ENCODE measurements at places on chromosomes 4 and X.

DNA sequence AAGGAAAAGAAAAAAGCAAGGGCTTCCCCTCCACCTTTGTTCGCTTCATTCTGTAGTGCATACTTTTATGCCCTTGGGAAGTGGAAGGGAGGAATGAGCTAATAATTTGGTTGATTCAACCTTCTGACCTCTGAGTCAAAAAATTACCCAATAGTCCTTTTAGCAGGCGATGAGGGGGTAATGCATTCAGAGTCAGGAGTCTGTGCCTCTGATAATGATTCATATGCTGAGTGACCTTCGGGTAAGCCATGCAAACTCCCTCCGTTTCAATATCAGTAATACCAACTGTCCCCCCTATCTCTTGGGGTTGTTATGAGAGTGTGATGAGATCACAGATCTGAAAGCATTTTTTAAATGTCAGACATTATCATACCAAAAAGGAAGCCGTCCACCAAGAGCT, 41.6 kb upstream of the ACSL4 start:
- no peak for DNase-seq

GRCh38 chrX:83422836-83423235, 85.3 kb upstream of the POU3F4 start:
- no peak for DNase-seq

DNA sequence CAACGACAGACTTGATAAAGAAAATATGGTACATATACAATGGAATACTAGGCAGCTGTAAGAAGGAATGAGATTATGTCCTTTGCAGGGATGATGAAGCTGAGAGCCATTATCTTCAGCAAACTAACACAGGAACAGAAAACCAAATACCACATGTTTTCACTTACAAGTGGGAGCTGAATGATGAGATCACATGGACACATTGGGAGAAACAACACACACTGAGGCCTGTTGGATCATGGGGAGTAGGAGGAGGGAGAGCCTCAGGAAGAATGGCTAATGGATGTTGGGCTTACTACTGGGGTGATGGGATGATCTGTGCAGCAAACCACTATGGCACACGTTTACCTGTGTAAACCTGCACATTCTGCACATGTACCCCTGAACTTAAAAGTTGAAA, 209.7 kb downstream of the SPRY1 start:
- DNase-seq: no peak

DNA sequence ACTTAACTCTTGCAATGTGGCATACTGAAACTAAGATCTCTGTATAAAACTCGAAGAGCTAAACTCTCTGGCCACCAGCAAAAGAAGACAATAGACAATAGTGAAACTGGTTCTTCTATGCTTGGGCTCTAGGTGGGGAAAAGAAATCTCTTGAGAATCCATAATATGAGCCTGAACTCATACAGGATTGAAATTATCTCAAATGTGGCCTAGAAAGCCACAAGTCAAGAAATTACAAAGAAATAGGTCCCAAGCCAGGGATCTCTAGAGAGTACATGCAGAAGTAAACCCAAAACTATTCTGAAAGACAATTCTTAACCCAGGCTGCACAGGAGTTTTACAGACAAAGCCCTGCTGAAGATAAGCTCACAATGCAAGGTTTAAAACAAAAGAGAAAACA, 127.4 kb downstream of the ANAPC10 start:
- no peak for DNase-seq

- no peak for DNase-seq
Observed at GRCh38 chrX:16825264-16826035, 39.2 kb downstream of the TXLNG start.

GRCh38 chr4:15434091-15434490, 6.3 kb downstream of the C1QTNF7 start:
- no peak for DNase-seq

GRCh38 chrX:149643496-149643895, 11.9 kb upstream of the TMEM185A start:
- DNase-seq: no peak

GRCh38 chrX:47177079-47177478, 16.6 kb upstream of the UBA1 start:
- DNase-seq: no peak

DNA sequence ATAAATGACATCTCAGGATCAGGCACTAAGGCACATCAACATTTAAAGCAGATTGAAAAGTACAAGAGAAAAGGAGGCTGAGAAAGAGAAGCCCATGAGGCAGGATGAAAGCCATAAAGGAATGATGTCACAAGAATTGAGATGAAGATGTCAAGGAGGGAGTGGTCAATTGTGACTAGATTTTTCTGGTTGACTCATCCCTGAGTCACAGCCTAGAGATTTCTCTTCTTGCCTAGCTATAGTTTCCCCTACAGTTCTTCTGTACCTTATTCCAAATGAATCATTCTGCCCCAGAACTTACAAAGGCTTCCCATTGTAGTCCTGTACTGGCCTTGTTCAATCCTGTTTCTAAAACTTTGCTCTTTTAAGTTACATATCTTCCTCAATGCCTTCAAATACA, 3.4 kb upstream of the USP53 start:
- no peak for DNase-seq

DNA sequence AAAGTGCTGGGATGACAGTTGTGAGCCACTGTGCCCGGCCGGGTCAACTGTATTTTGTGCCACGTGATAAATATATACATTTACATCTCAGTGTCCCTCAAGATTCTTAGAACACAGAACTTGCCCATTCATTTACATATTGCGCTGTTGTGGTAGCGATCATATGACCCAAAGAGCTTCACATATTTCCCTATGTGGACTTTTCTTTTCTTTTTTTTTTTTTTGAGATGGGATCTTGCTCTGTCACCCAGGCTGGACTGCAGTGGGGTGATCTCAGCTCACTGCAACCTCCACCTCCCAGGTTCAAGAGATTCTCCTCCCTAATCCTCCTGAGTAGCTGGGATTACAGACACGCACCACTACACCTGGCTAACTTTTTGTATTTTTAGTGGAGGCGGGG, 180.7 kb downstream of the DHRSX start:
- no peak for DNase-seq

- DNase-seq: no peak
Observed at GRCh38 chr4:176882206-176882605, 89.5 kb upstream of the VEGFC start.

GRCh38 chr4:65259296-65259695, 411.0 kb downstream of the EPHA5 start:
- DNase-seq: no peak

GRCh38 chrX:57211906-57212305, 74.6 kb upstream of the FAAH2 start:
- DNase-seq: no peak

DNA sequence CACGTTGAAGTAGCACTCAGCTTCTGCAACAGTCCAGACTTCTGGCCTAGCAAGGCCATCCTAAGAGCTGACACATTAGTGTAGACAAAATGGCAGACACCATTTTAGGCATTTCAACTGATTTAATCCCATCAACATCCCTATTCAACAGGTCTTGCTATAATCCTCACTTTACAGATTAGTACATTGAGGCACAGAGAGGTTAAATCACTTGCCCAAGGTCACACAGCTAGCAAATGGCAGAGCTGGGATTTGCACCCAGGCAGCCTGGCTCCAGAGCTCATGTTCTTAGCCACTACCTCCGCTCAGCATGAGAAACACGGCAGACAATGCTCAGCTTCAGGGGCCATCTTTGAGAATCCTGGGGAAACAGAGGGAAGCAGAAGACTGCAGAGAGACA, 107.9 kb upstream of the TRIM2 start:
- DNase-seq: no peak

GRCh38 chr4:113186913-113187312, 137.5 kb downstream of the ANK2 start:
- no peak for DNase-seq

DNA sequence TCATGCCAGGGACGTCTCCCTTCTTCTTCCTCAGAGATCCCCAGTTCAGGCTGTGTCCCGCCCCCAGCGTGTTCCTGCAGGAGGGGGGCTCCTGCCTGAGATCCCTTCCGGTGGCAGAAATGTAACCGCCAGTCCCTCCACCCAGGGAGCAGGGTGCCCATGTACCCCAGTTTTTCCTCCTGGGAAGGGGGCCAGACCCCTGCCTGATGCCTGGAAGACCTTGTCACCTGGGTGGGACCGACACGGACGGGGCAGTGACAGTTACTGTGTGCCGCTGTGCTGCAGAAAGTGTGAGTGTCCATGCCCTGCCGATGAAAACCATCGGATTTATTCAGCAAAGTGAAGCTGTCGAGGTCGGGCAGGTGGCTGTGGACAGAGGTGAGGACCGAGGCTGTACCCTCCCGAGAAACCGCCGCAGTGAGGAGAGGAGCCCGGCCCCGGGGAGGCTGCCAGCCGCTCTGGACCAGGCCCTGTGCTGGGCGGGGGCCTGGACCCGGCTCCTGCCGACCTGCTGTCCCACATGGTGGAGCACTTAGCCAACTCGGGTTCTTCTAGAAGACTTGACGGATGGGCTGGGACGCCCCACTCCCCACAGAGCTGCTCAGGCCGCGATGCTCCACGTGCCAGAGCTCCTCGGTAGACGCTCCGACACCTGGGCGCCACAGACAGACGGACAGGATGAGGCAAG, 36.7 kb upstream of the HMX1 start:
- DNase-seq: no peak

DNA sequence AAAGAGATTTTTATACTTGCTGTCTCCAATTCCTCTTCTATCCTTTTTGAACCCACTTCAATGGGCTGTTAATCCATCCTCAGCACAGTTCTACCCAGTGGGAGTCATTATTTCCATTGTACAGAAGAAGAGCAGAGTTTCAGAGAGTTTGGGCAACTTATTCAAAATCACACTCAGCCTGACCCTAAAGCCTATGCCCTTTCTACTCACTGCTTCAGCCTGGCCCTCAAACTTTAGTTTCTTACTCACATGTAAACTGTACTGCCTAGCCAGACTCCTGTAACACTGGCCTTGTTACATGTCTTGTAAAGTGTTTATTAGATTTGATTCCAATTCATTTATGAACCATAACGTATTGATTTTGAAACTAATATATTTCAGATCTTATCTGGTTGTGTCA, 25.1 kb upstream of the USO1 start:
- no peak for DNase-seq

DNA sequence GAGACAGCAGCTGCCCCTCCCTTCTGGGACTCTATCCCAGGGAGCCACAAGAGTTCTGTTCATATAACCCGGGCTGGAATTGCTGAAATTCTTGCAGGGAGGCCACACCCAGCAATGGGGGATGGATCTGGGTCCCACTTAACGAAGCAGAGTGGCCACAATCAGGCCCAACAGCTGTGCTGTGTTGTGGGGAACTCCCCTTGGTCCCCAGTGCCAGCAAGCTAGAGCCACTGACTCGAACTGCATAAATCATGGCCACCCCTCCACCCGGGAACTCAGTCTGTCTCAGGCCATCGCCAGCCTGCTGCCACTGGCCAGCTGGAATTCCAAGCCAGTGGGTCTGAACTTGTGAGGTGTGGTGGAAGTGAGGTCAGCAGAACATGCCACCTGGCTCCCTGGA, 111.1 kb downstream of the KLF8 start:
- no peak for DNase-seq

GRCh38 chr4:147078875-147079658, 133.4 kb upstream of the TTC29 start:
- DNase-seq: no peak

DNA sequence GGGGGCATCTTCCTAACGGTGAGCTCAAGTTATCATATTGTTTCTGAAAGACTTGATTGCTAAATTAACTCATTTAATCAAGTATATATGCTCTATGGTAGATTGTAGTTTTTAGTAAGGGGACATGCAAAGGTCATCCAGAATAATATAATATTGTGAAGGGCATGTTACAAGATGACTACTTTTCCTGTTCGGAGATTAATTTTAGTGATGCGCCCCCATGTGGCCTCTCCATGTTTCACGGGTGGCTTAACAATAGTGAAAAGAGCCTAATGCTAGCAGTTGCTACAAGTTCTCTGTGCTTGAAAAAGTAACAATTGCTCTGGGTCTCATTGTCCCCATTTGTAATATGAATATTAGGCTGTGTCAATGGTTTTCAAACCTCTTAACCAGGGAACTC, 12.2 kb downstream of the SMPX start:
- DNase-seq: no peak

DNA sequence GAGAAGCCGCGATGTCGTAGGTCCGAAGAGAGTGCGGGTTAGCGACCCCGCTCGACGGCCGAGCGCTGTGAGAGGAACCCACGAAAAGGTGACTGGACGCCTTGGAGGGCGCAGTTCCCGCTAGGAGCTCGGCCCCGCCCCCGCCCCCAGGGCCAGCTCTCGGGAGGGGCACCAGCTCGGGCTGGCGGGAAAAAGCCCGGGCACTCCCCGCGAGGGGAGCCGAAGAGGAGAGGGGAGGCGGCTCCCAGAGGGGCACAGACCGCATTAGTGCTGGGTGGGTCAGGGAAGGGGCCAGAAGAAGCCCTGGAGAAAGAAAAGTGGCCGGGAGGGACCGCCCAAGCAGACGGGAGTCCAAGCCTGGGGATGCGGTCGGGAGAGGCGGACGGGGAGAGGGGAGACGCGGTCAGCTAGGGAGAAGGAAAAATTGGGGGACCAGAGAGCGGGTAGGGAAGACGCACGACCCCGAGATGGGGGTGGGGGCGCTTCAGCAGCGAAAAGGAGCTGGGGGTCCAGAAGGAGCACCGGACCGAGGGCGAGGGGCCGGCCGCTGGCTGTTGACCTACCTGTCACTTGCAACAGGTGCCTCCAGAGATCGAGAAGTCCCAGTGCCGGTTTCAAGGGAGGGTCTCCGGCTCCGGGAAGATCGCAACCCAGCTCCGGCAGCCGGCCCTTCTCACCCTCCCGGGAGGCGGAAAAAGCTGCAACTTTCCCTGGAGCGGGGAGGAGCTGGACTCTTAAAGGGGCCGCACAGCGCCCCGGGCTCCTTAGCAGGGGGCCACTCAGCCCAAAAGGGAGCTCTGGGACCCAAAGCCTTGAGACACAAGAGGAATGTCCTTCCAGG, at the start of gene SYTL4:
Gene SYTL4 (minus strand): TSS at position 681 of the 841 bp plus-strand sequence. CDS start 30,084 bp downstream, outside the sequence.
- DNase-seq: no peak

- DNase-seq: no peak
Observed at GRCh38 chrX:75784680-75785491, at the start of gene MAGEE2. MAGEE2 (minus strand) TSS chrX:75785254; CDS start chrX:75785051, 203 bp downstream.

GRCh38 chr4:149589826-149590225, 225.8 kb downstream of the IQCM start:
- no peak for DNase-seq

DNA sequence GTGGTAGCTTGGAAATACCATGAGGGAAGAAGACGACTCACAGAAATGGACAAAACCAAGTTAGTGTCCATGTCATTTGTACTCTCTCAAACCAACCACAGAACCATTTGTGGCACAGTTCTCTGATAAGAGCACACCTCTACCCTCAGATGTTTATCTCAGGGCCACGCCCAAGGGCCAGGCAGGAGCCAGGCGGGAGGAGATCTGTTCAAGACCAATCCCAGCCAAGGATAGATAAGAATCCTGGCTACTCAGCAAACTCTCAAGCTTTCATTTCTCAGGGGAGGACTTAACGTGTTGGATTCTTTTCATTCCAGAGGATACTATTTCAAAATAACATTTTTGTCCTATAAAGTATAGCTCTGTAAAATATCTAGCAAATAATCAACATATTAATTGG, 95.0 kb downstream of the NYX start:
- DNase-seq: no peak

- DNase-seq: no peak
Observed at GRCh38 chrX:149453030-149453429, 52.1 kb downstream of the IDS start.

All from NCI-H187 treated with DMSO at 0.1 percent for 48 hours (cell line).